Activated T-cell treated with anti-CD3 and anti-CD28 coated beads, Interleukin-2, amount 50 U/mL, for 24 hours (primary cell): ENCODE measurements at places on chromosomes 11 and 22.
A peak's percentile ranks its signal among the peaks of the same experiment; 100 is the strongest.

GRCh38 chr11:27914080-27914479 is 193.9 kb downstream of the KIF18A start:
- H3K27ac ChIP-seq = no peak overlapping the region
- H3K36me3 ChIP-seq = no peaks in the 10 kb centered on the region
- H3K27me3 ChIP-seq = peaks cover 5% of the 10 kb centered on the region
- no peak overlapping the region for H3K4me3 ChIP-seq
- H3K4me1 ChIP-seq = no peaks in the 10 kb centered on the region

GRCh38 chr11:110463153-110463552 is 33.4 kb downstream of the FDX1 start:
- no peaks in the 10 kb centered on the region for H3K27me3 ChIP-seq
- no peaks in the 10 kb centered on the region for H3K4me1 ChIP-seq
- peaks cover 67% of the 10 kb centered on the region for H3K36me3 ChIP-seq
- H3K27ac ChIP-seq = no peak overlapping the region
- no peak overlapping the region for H3K4me3 ChIP-seq

DNA sequence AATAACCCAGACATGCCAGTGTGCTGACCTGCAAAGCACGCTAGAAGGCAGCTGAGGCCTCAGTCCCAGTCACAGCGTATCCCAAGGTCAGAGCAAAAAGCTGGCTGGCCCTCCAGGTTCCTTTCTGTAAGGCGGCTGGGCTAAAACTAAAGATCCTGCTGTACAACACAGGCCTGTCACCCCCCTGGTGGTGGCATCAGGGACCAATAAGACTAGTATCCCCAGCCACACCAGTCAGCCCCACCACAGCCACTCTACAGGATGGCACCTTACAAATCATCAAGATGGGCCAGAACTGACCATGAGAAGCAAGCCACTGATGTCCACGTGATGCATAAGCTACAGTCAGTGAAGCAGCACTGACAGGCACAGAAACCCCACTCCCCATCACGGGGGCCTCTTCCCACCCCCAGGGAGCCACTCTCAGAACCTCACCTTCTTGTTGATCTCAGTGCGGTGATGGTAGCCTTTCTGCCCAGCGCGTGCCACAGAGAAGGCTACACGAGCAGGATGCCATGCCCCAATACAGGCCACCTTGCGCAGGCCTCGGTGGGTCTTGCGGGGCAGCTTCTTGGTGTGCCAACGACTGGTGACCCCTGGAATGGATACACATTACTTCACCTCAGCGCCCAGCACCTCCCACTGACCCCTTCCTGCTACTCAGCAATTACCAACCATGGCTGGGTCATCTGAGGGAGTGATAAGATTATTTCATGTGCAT is 5.0 kb downstream of the RPL3 start:
- H3K4me1 ChIP-seq = peaks cover 59% of the 10 kb centered on the region
- DNase-seq = peak; percentile 41
- H3K4me3 ChIP-seq = peak overlapping the region; percentile 99
- H3K27me3 ChIP-seq = no peaks in the 10 kb centered on the region
- H3K36me3 ChIP-seq = peaks cover 85% of the 10 kb centered on the region
- peak overlapping the region; percentile 99 for H3K27ac ChIP-seq

DNA sequence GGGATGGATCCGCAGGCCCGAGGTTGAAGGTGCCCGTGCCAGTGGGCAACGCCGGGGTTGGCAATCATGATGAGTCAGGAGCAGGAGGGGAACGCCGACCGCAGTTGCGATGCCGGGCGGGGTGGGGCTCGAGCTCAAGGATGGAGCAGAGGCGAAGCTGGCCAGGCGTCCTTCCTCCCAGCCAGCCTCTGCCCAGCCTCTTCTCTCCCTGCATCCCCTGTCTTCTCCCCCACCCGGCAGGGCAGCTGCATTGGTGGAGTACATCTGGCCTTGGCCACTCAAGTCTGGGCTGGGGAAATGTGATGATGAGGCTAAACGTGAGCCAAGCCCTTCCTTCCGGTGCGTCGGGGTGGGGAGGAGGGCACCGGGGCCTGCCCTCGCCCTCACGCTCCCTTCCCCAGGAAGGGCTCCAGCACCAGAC is 3.9 kb downstream of the IFITM10 start:
- H3K27me3 ChIP-seq = peaks cover 25% of the 10 kb centered on the region
- DNase-seq = peak; percentile 22
- no peaks in the 10 kb centered on the region for H3K36me3 ChIP-seq
- no peak overlapping the region for H3K4me3 ChIP-seq

GRCh38 chr11:28105869-28106268 is 2.1 kb downstream of the KIF18A start:
- peaks cover 18% of the 10 kb centered on the region for H3K36me3 ChIP-seq
- H3K4me1 ChIP-seq = peaks cover 34% of the 10 kb centered on the region
- no peak overlapping the region for H3K27ac ChIP-seq
- peak overlapping the region; percentile 99 for H3K4me3 ChIP-seq

DNA sequence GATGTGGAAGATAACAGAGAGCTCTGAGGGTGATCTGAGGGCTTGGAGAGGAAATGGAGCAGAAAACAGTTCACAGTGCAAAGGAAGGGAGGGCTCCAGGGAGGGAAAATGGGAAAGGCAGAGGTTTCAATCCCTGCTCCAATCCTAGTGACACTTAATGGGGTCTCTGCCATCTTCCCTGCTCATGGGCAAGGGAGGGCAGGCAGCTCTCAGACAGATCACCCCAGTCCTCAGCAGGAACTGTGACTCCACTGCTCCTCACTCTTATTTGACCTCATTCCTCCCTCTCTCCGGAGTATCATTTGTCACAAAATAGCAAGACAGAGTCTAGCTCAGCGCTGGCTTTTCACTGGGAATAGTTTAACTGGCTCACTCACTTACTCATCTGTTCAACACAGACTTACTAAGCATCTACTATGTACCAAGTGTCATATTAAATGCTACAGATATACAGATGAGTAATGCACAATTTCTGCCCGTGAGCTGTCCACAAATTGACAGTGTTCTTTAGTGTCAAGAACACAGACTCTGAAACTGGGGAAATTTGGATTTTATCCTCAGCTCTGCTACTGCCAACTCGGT is 817.4 kb downstream of the OPCML start:
- H3K27me3 ChIP-seq = no peaks in the 10 kb centered on the region
- no peak overlapping the region for H3K4me3 ChIP-seq
- DNase-seq = no peak
- H3K27ac ChIP-seq = no peak overlapping the region
